ENCODE measurements at places on chromosomes 12 and 14.

- DNase-seq, result peak; percentile 26
Observed at GRCh38 chr12:96195845-96196451, 1.8 kb downstream of the ELK3 start.

DNA sequence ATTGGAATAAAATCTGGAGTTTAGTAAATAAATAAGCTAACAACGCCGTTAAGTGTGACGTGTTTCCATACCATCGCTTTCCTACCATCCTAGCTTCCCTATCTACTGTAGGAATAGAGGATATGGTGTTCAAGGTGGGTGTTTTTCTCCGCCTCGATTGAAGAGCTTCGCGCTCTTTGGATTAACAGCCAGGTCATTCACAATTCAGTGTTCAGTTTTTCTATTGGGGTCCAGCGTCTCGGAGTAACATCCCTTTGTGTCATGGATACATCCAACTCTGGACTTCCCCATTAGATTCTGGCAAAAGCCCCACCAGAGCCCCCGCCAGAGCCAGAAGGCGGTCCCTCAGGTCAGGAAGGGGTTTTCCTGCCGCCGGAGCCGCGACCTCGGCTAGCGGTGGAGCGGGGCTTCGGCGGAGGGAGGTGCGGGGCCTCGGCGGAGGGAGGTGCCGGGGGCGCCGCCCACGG lies 1.2 kb upstream of the SRGAP1 start:
- no peak for DNase-seq

GRCh38 chr12:63915105-63915800 lies 70.8 kb downstream of the SRGAP1 start:
- no peak for DNase-seq

DNA sequence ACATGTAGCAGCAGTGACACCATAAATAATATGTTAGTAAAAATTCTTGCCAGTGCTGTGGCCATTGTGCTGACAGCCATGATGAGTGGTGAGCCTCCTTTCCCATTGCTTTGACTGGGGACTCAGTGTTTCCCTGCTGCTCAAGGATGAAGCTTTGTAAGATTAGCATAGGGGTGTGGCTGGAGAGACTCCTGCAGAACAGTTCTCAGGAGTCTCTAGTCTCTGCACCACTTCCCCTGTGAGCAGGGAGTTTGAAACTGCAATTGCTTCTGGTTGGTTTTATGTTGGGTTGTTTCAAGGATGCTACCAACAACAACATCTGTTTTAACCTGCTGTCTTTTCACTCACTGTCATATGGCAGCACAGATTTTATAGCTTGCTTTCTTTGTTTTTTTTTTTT lies 41.4 kb downstream of the ZC3H14 start:
- no peak for DNase-seq

GRCh38 chr14:95360828-95361227 lies 41.1 kb upstream of the CLMN start:
- no peak for DNase-seq

- DNase-seq, result no peak
Observed at GRCh38 chr14:89990623-89991275, 35.0 kb downstream of the TDP1 start.

Data from stimulated activated CD4-positive, alpha-beta T cell treated with anti-CD3 and anti-CD28 coated beads, Interleukin-1b, Interleukin-23, amount 100 ng/mL, for 1 hour (primary cell).